EL (cell line): ENCODE measurements at places on chromosomes 1 and 21.

- peak; percentile 13 for DNase-seq
Observed at GRCh38 chr1:110554871-110555801, 36.2 kb upstream of the KCNA10 start.

- no peak for DNase-seq
Observed at GRCh38 chr21:34858559-34858958, 189.8 kb downstream of the CLIC6 start.

DNA sequence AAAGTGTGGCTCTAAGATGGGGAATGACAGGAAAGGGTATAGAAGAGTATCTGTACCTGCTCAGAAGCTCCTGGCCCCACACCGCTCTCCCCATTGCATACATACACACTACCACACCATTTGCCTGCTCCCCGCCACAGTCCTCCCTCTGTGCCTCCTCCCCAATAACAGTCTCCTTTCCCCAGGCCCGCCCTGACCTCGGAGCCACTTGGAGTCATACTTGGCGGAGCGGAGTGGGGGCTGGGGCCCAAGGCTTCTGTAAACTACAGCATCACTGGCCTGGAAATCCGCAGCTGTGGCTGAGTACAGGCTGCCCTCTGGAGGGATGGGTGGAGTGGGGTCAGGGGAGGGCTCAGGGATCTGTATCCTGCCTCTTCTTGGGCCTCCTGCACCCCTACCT is 8.6 kb downstream of the SEMA6C start:
- no peak for DNase-seq

DNA sequence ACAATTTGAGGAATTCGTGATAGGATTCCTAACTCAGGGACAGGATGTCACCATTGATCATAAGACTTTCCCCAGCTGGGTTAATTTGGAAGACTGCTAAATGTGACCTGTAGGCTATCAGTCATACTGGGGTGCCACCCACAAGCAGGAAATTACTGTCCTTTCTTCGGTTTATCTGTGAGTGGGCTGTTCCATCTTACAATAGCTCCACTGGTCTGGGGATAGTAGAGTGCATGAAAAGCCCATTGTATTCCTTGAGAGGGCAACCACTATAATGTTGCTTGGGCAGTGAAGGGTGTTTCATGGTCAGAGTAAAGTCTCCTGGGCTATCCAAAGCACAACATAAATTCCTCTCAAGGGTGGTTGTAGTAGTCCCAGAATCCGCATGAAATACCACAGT is 1523.0 kb upstream of the B3GALT2 start:
- peak; percentile 12 for DNase-seq

DNA sequence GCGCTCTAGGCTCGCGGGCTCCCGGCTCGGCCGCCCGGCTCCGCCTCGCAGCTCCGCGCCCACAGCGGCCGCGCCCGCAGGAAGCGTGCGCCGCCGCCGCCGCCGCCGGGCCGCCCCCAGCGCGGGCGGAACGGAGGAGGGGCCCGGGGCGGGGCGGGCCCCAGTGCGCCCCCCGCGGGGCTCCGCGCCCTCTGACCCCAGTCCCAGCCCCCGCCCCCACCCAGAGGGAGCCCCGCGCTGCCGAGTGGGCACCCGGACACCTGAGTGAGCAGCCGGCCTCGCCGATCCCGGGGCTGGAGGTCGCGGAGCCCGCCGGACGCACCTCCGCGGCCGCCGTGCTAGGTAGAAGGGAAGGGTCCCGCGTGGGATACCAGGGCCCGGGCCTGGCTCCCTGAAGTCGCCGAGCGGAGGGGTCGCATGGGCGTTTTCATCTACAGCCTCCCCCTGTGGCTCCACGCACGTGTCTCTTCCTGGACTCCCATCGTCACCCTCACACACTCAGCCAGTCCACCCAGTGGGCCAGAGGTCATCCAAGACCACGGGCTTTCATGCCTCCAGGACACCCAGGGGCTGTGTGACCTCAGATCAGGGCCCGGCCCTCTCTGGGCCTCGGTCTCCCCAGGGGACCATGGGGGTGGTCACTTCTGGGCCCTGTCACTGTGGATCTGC is at the start of gene SDC3:
Gene SDC3 (minus strand): TSS at position 63 of the 669 bp plus-strand sequence. CDS start 172 bp downstream, outside the sequence.
- DNase-seq = peak; percentile 33

GRCh38 chr1:10539411-10540043 is 64.8 kb downstream of the PEX14 start:
- DNase-seq = no peak

DNA sequence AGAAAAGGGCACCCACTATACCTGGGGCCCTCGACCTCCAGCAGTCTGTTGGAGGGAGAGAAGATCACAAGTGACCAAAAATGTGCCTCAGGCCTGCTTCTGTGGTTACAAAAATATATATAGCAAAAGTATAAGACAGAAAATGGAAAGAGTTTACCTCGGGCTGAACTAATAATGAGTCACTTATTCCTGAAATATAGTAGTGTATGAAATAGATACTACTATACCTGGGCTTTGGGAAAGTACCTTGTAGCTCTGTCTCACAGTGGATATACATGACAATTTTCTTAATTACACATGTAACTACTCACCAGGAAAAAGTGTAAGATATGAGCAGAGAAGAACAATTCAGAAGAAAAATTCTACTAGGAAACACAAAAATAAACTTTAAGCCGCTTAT is 7.3 kb upstream of the APCS start:
- no peak for DNase-seq

- peak; percentile 65 for DNase-seq
Observed at GRCh38 chr1:109490029-109490933, 3.6 kb upstream of the CYB561D1 start.

DNA sequence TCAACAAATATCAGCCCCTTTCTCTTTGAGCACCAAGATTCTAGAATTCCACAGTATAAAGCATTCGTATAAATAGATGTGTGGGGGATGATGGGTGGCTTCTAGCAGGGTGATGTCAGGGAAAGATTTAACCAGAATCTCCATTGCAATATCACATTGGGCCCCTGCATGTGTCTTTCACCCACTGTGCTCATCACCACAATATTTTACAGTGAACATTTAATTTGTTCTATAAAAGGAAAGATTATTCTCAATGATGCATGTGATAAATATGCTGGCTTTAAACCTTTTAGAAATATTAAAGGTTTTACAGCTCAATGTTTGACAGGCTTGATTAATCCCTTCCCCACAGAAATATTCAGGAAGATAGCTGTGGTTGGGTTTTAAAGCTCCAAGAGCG is 457.8 kb upstream of the DAB1 start:
- DNase-seq = no peak

GRCh38 chr1:67735806-67736627 is 51.0 kb downstream of the GADD45A start:
- peak; percentile 96 for DNase-seq

GRCh38 chr21:43801006-43801783 is 11.8 kb downstream of the RRP1 start:
- DNase-seq = no peak

- peak; percentile 57 for DNase-seq
Observed at GRCh38 chr1:236103646-236104218, 38.6 kb upstream of the GPR137B start.

- peak; percentile 67 for DNase-seq
Observed at GRCh38 chr21:45611939-45612664, 31.4 kb upstream of the PCBP3 start.

DNA sequence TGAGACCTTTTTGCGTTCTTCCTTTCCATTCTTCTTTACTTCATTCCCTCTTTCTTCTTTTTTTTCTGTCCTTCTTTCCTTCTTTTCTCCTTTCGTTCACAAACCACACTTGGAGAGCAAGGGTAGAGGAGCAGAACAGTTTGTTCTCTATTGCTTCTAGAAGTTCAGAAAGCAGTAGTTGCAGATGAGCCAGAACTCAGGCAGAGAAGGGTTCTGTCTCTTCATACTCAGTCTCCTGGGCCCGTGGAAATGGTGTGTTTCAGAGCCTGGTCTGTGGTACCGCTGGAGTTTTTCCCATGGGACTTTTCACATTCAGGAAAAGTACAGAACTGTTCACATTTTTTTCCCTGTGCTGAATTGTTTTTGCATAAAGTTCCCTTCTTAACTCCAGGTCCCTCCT is 87.0 kb downstream of the ATP5PO start:
- no peak for DNase-seq

DNA sequence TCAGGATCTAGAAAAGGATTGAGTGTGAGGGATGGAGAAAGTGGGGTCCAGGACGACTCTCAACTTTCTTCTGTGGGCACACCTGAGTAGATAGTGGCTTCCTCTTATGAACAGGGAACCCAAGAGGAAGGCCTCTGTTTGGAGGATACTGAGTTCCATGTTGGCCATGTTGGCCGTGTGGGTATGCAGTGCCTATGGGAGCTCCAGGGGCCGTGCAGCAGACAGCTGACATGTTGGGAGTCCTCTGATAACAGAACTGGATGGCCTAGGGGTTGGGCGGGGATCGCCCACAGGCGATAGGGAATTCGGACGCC is 43.0 kb downstream of the TMEM53 start:
- no peak for DNase-seq

- DNase-seq = no peak
Observed at GRCh38 chr1:186937016-186937670, 108.4 kb downstream of the PLA2G4A start.

DNA sequence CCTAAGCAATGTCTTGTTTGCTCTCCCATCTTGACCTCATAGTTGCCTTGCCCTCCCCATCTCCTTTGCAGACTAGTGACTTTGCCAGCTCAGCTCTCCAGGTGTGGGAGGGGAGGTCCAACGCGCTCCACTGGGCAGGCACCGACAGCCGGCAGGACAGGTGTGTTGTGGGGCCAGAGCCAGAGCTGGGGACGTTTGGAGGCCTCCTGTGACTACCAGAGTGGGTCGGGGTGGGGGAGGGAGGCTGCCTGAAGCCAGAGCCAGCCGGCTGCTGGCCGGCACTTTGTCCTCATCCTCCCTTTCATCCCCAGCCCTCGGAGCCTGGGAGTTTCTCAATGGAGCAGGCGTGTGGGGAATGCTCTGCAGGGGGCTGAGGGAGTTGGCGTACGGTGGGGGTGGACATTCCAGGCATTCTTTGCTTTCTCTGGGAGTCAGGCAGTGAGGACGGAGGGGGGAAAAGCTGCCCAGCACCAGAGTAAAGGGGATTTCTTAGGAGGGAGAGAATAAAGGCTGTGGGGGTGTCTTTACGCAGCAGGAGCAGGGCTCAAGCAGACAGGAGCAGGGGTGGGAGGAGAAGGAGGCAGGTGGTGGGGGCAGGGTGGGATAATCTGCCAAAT is 20.2 kb downstream of the NUAK2 start:
- peak; percentile 99 for DNase-seq

DNA sequence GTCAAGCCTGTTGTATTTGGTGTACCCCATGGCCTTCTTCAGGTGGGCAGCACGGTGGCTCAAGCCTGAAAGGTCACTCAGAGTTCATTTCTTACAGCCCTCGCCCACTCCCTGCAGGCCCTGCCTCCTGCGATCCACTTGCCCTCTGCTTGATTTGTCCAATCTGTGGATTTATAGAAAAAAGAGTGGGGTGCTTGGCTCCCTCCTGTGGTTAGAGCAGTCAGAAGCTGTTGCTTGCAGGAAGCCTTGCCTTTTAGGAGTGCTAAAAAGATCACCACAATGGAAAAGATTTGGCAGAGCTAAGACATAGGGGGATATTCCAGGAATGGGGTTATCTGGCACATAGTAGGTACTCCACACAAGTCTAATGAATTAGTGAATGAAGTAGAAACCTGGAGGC is 108.0 kb upstream of the TRABD2B start:
- no peak for DNase-seq

DNA sequence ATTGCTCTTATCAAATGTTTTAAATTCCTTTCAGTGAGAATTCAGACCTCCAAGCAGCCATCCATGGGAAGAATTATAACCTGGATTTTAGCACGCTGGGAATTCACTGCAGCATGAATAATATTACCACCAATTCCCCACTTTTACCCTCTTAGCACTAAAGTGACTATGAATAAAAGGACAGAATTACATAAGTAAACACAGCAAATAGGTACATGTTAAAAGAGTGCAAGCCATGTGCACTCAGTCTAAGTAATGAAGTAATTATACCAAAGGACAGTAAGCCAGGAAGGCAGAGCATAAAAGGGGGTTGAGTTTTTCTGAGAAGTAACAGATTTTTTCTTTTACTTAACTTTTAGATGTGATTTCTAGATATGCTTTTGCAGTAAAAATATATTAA is 176.3 kb downstream of the DENND1B start:
- no peak for DNase-seq

DNA sequence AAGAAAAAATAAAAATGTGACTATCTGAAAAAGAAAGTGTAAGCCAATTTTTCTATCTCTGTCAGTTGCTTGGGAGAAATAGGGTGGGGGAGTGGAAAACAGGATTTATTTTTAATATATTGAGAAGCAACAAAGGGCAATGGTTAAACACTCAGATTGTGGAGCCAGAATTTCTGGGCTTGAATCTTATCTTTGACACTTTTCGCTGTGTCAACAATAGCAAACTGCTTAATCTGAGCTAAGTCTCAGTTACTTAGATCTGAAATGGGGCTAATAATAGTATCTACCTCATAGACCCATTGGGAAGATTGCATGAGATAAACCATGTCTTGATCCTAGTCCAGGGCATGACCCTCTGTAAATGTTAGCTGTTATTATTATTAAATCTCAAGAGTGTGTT is 468.1 kb downstream of the ADGRL2 start:
- DNase-seq = no peak

DNA sequence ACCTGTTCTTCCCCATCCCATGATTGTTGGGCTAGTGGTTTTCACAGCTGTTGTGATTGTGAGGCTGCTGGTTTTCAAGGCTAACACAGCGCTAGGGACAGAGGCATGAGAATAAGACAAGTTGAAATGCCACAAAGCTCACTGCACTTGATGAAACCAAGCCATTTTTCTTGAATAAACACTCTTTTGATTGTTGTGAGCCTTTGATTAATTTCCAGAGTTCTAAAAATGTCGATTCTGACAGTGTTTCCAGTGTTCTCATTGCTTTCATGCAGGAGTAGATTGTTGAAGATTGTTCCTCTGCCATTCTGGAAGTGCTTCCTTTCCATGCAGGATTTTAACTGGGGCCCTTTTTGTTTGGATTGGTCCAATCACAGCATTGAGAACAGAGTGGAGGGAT is 134.9 kb upstream of the GRIK3 start:
- DNase-seq = no peak

DNA sequence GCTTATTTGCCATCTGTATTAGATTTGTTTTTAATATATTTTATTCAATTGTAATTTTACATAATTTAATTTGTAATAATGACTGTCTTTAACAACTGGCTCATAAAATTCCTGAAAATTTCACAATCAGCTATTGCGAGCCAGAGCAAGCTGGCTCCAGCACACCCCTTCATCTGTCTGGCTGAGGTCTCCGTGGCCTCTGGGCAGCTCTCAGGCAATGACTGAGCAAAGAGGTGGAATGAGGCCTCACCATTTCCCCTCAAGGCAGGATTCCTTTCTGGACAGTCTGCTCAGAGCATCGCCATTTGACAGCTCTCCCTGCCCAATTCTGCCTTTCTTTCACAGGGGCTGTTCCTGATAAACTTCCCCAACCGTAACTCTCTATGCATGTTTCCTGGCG is 5.8 kb upstream of the KANK4 start:
- peak; percentile 92 for DNase-seq

- DNase-seq = no peak
Observed at GRCh38 chr1:3120140-3120539, 51.1 kb downstream of the PRDM16 start.

GRCh38 chr21:25039461-25040380 is 567.6 kb downstream of the MRPL39 start:
- no peak for DNase-seq

- no peak for DNase-seq
Observed at GRCh38 chr1:21774835-21775549, 8.0 kb downstream of the USP48 start.
